ENCODE measurements at places on chromosomes 4 and X. TPM values are rescaled to one million over a fixed set of nuclear protein-coding genes. Genes with fewer than 3 reads are reported as not detected.

DNA sequence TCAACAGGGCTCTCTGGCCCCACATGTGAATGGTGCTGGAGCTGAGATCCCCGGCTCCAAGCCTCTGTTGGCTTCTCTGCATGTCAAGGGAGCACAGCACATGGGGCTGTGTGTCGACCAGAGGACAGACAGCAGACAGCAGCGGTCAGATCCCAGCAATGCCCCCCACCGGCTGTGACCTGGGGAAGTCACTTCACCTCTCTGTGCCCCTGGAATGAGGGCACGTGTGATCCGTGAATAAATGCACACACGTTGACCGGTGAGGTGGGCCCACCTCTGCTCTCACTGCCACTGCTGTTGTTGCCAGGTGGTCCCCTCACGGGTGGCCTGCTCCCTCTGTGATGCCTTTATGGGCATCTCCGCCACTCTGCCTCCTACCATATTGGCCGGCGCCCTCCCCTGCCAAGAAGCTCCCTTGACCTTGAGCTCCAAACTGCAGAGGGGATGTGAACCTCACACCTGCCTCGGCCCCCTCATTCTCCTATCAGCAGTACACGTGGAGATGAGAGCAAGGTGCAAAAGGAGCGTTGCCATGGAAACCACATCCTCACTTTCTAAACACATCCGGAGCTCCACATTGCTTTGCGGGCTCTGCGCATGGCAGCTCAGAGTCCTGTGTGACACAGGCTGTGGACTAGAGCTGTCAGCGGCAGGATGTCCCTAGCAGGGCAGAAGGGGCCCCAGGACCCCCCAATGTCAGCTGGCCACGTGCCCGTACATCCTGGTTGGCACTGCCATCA is 75.4 kb downstream of the ABLIM2 start:
- no peak overlapping the region for H3K4me3 ChIP-seq
- H3K27ac ChIP-seq: no peak overlapping the region
- DNase-seq: no peak
- no peaks in the 10 kb centered on the region for H3K4me1 ChIP-seq
- H3K36me3 ChIP-seq: no peaks in the 10 kb centered on the region

- H3K4me3 ChIP-seq: no peak overlapping the region
- no peaks in the 10 kb centered on the region for H3K27me3 ChIP-seq
- no peaks in the 10 kb centered on the region for H3K36me3 ChIP-seq
Observed at GRCh38 chr4:80207172-80207583, 9.9 kb downstream of the PRDM8 start.

DNA sequence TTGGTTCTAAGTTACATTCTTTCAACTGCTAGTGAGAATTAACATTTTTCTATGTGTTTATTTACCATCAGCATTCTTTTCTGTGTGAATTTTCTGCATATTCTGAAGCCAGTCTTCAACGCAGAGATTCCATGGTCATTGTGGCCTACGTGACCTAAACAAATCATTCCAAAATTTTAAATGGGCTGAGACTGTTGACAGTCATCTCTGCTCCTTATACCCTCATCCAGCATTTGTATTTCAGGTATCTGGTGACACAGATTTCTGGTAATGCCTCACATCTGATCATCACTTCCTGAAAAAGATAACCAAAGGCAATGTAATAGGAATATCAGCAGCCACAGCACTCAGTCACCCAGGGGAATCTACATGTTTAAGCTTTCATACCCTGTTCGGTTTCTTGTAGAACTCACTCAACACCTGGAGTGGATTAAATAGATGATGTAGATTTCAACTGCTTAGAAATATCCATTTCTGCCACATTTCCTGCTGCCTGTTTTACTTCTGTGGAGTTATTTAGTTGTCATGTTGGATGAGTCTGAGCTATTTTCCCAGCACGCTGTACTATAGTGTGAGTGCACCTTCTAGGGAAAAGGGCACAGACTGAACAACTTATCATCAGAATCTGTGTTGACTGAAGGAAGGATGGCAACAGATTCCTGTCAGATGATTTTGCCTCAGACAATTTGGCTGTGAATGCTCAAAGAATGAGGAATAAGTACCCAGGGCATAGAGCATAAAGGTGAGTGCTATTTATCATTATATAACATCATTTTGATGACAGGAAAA is 73.0 kb upstream of the HPGD start:
- no peaks in the 10 kb centered on the region for H3K36me3 ChIP-seq
- H3K4me3 ChIP-seq: no peak overlapping the region
- H3K4me1 ChIP-seq: no peaks in the 10 kb centered on the region
- no peak overlapping the region for H3K27ac ChIP-seq

Gene TEX11
- total RNA-seq: not detected

Gene NAP1L5
- 1.6 TPM for total RNA-seq

Gene NCBP2L
- total RNA-seq: not detected

Gene LRIT3
- 0.26 TPM for total RNA-seq

Gene PAGE2
- not detected for total RNA-seq
